ENCODE measurements at places on chromosomes 1 and 21. TPM values are rescaled to one million over a fixed set of nuclear protein-coding genes. Genes with fewer than 3 reads are reported as not detected.

FNDC5 gene
- total RNA-seq, result not detected

CRYAA gene
- total RNA-seq, result not detected

OR2L3 gene
- total RNA-seq, result not detected

CDC7 gene
- total RNA-seq, result 23.0 TPM

OR2L8 gene
- not detected for total RNA-seq

PWP2 gene
- 2.5 TPM for total RNA-seq

PALMD gene
- not detected for total RNA-seq

ZNF281 gene
- total RNA-seq, result 16.0 TPM

CLCA4 gene
- total RNA-seq, result 0.05 TPM

FAM43B gene
- not detected for total RNA-seq

PEAR1 gene
- total RNA-seq, result not detected

PLA2G4A gene
- total RNA-seq, result 1.1 TPM

INAVA gene
- 14.0 TPM for total RNA-seq

CYP2J2 gene
- 0.08 TPM for total RNA-seq

CBS gene
- 4.8 TPM for total RNA-seq

Data from GM12878 (cell line).